ENCODE measurements at places on chromosomes 16 and 17.

GRCh38 chr17:6603744-6604325 lies 36.7 kb downstream of the KIAA0753 start:
- no peak for DNase-seq

DNA sequence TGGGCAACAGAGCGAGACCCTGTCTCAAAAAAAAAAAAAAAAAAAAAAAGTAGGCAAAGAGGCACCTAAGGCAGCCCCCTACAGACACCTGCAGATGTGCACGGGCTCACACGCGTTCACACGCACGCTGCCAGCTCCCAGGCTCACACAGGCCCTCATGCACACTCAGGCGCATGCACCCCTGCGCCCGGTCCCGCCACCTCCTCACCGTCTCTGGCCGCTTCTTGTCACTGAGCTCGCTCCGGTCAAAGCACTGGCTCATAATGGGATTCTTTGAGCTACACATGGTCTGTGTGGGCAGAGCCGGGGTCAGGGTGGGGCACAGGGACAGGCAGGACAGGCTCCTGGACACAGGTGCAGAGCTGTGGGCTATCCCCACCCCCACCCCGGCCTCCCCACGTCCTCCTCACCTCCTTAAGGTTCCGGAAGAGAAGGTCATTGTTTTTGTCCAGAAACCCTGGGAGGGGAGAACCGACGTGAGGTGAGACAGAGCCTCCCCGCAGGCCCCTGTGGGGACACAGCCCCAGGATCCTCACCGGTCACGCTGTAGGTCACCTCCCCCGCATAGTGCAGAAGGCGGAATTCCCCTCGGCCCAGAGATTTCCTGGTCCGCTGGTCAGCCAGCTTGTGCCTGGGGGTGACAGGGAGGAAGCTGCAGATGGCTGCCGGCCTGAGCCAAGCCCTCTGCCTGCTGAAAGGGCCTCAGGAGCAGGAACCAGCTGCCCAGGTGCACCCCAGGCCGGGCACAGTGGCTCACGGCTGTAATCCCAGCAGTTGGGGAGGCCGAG lies 17.9 kb downstream of the MYO1C start:
- DNase-seq, result no peak

- DNase-seq, result no peak
Measured at GRCh38 chr17:40491486-40491885, 9.9 kb downstream of the TNS4 start.

DNA sequence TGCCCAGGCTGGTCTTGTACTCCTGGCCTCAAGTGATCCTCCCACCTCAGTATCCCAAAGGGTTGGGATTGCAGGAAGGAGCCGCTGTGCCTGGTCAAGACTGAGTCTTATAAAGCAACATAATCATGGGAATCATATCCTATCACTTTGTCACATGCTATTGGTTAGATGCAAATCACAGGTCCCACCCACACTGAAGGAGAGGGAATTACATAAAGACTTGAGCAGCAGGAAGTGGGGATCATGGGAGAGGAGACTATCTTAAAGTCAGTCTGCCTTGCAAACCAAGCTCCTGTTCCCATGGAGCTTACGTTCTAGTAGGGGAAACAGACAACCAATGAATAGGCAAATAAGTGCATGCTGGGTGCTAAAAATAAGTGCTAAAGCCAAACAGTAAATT lies 28.3 kb upstream of the TENT4B start:
- DNase-seq, result no peak

GRCh38 chr17:77304051-77304745 lies 163.4 kb downstream of the SEC14L1 start:
- no peak for DNase-seq

DNA sequence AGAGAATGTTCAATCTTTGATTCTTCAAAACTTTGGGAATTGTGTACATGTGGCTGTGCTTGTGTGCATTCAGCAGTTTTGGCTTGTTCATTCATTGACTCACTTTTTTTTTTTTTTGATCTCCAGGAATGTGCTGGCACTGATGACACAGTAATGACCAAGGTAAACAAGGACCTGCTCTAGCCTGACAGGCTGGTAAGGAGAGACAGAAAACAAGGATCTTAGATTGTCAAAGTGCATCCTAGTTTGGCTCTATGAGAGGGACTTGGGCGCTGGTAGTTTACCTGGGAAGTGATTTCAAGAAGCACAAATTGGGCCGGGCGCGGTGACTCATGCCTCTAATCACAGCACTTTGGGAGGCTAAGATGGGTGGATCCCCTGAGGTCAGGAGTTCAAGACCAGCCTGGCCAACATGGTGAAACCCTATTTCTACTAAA lies 233.1 kb upstream of the WSCD1 start:
- DNase-seq, result no peak

DNA sequence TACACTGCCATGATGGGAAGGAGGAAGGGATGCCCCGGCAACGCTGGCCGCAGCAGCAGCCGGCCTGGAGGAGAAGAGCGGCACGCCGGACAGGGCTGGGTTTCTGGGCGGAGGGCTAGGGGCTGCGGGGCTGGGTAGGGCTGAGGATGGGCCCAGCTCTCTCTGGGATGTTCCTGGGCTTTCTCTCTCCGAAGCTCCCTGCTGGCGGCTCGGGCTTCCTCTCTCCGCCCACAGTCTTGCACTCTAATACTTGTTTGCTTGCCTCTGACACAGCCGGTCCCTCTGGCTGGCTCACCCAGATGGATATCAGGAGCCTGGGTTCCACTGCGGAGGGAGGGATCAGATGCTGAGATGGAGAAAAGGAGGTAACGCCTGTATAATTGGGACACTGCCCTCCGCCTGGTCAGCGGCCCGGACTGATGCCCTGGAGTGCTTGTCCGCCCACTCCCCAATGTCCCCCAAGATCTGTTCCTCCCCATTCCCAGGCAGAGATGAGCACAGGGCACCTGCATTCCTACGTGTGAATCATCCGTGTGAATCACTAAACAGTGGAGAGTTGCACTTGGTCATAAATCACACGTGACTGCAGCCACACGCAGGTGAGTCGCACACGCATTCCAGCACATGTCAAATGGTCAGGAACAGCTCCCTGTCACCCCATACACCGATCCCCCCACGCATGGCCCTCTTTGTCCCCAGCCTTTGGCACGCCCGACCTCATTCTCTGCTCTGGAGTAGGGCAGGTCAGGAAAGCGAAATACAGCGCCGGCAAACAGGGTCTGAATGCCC lies at the start of gene ALOXE3:
ALOXE3 (minus strand) TSS at position 535 of the 789 bp plus-strand sequence; CDS start at position 11, 524 bp downstream.
- DNase-seq, result peak; percentile 74

DNA sequence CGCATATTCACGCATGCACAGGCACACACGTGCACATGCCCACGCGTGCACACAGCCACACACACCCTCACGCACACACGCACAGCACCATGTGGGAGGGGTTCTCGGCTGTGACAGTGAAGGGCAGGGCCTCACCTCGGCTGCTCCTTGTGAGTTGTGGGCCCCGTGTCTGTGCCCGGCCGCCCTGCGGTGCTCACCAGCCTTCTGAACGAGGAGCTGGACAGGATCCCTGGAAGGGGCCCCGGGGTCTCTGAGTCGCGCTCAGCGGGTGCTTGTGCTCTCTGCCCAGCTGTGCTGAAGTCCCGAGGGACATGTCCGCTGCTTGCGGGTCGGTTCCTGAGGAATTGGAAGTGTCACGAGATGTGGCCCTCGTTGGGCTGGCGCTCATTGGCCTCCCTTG lies 16.1 kb downstream of the TSC2 start:
- no peak for DNase-seq

DNA sequence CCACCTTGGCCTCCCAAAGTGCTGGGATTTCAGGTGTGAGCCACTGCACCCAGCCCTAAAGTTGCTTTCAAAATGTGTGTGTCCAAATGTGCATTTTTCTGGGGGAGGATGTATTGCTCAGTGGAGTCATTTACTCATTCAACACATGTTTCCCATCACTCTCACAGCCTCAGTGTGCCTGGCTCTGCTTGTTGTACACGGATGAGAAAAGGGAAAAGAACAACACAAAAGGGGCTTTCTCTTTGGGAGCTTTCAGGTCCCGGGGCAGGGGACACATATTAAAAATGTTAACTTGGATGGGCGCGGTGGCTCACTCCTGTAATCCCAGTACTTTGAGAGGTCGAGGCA lies 1.7 kb upstream of the PPL start:
- no peak for DNase-seq

- DNase-seq, result peak; percentile 28
Measured at GRCh38 chr17:31908386-31908785, 6.9 kb upstream of the UTP6 start.

- DNase-seq, result no peak
Measured at GRCh38 chr17:47276868-47277267, 23.2 kb downstream of the ITGB3 start.

DNA sequence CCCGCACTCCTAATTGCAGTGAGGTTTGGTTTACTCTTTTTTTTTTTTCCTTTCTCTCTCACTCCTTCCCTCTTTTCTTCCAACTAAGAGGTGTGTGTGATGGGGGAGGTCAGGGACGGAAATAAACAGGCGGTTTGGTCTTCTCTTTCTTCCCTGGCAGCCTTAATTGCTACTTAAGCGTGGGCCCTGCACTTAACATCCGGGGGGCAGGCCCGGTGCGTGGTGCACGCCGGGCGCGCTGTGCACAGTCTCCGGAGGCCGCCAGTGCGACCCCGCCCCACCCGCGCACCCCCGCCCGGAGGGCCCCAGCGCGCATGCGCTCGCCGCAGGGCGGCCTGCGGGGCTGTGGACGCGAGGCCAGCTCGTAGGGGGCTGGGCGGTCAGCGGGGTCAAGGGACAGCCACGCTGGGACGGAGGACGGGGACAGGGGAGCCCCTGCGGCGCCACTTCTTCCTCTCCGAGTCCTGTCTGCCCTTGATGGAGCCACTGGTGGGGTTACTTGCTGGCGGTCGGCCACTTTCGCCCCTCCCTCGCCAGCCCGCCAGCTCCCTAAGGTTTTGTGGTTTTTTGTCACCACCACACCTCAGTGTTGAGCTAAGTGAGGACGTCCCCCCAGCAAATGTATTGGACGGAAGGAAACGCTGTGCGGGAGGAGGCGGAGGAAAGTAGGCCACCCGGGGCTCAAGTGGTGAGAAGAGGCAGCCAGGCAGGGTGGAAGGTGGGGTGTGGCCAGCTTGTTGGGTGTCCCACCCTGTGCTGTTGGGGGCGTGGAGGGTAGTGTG lies 120.9 kb downstream of the MRM1 start:
- DNase-seq, result peak; percentile 96

- DNase-seq, result no peak
Measured at GRCh38 chr17:69732272-69732918, 317.9 kb downstream of the MAP2K6 start.

- peak; percentile 32 for DNase-seq
Measured at GRCh38 chr17:61750656-61751055, 112.7 kb downstream of the BRIP1 start.

GRCh38 chr16:85927959-85928358 lies 29.0 kb downstream of the IRF8 start:
- no peak for DNase-seq

- peak; percentile 45 for DNase-seq
Measured at GRCh38 chr17:47192554-47192953, 3.5 kb upstream of the CDC27 start.

GRCh38 chr17:9166788-9167187 lies 145.5 kb downstream of the NTN1 start:
- no peak for DNase-seq

DNA sequence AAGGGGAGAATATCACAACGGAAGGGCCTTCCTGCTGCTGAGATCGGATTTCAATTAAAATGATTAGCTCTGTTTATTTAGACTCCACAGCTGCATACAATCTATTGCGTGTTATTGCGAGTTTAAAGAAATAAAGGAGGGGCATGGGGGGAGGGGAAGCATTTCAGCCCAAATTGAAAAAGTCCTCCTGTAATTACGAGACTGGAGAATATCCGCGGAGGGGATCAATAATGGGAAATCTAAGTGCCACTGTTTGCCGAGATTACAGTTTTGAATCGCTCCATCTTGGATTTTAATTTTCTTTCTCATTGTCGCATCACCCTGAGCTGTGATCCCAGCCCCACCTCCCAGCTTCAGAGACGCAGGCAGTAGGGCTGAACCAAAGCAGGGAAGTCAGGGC lies 15.7 kb upstream of the RPL38 start:
- no peak for DNase-seq

- DNase-seq, result no peak
Measured at GRCh38 chr16:52235186-52235585, 311.8 kb downstream of the TOX3 start.

DNA sequence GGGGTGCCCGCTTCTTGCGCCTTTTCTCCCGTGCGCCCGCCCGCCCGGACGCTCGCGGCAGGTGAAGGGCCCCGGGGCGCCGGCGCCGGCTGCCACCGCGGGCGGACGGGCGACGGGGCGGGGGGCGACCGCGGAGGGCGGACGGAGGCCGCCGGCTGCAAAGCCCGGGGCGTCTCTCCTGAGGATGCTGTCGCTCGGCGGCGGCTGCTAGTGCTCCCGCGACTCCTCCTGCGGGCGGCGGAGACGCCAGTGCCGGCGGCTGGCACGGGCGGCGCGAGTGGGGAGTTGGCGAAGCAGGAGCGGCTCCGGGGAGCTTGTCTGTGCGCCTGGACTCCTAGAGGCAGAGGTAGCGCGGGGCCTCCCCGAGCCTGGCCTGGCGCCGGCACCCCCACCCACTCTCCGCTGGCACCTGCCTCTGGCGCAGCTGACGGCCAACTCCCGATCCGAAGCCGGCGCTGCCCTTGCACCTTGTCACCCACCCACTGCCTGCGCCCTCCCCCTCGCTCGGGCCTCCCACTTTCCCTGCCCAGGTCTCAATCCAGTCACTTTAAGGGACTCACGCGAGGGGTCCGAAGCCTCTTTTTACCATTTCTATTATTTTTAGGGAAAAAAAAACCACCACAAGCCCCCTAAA lies at the start of gene FAM20A:
FAM20A (minus strand) TSS at position 437 of the 634 bp plus-strand sequence. CDS start 701 bp downstream, outside the sequence.
- DNase-seq, result peak; percentile 12

DNA sequence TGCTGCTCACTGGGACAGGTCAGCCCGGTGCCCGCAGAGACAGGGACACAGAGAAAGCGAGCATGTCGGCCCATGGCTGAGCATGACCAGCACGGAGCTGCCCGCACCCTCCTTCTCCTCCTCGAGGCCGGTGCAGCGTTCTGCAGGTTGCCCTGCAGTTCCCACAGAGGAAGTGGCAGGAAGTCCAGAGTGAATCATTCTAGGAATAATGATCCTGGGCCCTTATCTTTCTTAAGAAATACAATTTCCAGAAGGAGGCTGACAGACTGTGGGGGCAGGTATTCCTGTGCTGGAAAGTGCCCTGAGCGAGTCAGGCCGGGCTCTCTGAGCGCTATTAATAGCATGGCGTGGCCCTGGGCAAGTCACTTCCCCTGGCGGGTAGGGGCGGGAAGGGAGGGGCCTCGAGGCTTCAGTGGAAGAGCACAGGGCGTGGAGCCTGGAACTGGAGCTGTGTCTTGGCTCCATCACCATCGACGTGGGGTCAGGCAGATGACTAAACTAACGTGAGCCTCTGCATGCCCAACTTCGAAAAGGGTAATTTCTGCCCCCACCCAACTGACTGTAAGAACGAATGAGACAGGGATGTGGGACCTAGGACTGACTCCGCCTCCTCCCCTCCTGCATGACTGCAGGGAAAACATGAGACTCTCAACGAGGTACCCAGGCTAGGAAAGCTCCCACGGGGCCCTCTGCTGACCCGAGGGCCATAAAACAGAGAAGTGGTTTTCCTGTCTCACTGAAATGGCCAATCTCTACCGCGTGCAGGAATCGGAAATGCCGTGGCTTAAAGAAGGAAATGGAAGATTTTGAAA lies 9.8 kb downstream of the TMEM204 start:
- peak; percentile 76 for DNase-seq

GRCh38 chr17:66076546-66077190 lies 115.3 kb downstream of the CEP112 start:
- DNase-seq, result no peak
